Muscle of back (tissue), 13 donors: ENCODE measurements at places on chromosomes 2 and 18. TPM values are rescaled to one million over a fixed set of nuclear protein-coding genes. Genes with fewer than 3 reads are reported as not detected.

The ZNF2 gene
- polyA plus RNA-seq: 4.5 TPM

The MTX2 gene
- 54.6 TPM for polyA plus RNA-seq

The KIF1A gene
- polyA plus RNA-seq: 3.1 TPM

The SMARCAL1 gene
- polyA plus RNA-seq: 24.0 TPM

The RASGRP3 gene
- 30.8 TPM for polyA plus RNA-seq

The CD8B gene
- polyA plus RNA-seq: 0.66 TPM
